ENCODE measurements at places on chromosomes 7 and 10. TPM values are rescaled to one million over a fixed set of nuclear protein-coding genes. Genes with fewer than 3 reads are reported as not detected.

GRCh38 chr7:135817583-135817982 lies 69.0 kb upstream of the FAM180A start:
- no peak for DNase-seq

DNA sequence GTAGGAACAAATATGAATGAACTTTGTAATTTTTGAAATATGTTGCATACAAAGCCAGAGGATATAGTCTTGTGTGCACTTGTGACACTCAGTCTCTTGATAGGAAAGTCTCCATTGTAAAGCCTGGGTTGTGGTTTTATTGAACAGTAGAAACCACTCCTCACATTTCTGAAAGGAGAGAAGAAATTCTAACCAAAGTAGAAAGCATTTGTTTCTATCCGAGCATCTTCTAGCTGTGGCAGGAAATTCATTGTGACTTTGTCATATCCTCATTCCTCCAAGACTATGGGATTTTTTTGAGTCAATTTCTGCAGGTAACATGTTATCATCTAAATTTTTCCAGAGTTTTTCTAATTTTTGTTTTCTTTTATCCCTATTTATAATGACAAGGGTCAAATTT lies 55.5 kb upstream of the NCF1 start:
- no peak for DNase-seq

DNA sequence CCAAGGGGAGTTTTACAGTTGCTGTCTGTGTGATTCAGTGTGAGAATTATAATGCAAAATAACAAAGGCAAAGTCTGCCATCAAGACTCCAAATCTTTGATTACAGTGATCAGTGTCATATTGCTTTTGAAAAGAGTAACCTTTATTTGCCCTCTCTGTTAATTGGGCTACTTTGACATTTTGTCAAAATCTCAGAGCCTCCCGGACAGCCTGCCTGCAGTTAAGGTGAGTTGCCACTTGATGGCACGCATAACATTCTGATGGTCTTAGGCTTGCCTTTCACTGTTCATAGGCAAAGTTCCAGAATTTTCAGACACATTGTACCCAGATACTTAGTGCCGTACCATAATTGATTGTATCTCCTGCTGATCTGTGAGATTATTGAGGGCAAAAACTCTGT lies 253.5 kb downstream of the ABCA13 start:
- DNase-seq, result no peak

GRCh38 chr10:121662945-121663917 lies 65.0 kb upstream of the FGFR2 start:
- DNase-seq, result no peak

DNA sequence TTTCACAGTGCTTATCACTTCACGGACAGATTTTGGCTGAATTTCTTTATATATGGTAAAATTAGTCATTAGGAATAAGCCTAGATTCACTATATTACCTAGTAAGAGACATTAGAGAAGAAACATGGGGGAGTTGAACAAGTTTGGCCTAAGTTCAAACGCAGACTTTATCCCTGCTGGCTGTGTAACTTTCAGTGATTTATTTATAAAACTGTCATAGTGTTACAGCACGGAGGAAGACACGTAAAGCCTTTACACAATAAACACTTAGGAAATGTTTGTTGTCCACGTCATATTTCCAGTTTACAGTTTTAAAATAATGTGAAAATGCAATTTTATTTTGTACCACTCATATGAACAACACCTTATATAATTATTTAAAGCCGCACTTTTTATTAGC lies 661.5 kb downstream of the MAGI2 start:
- DNase-seq, result no peak

DNA sequence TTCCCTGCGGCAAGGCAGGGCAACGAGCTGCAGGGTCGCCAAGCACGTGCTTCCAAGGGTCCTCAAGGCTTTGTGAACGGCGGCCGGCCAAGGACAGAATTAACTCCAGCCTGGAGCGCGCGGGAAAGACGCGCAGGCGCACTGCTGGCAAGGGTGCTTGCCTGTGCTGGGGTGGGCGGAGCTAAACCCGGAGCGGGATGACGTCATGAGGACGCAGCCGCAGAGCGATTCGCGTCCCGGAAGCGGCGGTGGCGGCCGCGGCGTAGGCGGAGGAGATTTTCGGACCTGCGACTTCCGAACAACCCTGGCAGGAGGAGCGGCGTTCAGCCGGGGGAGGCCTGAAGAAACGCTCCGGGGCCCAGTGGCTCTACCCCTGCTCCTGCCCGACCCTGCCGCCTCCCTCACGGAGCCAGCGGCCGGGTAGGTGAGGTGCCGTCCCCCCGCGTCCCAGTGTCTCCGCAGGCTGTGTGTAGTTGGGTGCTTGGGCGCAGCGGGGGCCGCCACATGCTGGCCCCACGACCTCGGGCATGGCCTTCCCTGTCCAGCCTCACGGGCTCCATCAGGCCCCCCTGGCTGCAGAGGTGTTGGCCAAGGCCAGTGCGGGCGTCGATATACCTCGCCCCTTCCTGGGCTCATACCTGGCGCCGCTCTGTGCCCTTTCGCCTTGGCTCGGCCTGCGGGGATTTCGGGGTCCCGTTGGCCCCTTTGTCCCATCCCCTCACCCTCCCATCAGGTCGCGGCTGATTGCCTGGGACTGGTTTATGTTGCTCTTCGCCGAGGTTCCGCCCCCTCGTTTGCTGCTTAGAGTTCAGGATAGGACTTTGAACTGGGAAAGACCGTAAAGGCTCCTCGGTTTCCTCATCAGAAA lies at the start of gene ZFYVE27:
Gene ZFYVE27 (plus strand): TSS at position 227 of the 868 bp plus-strand sequence. CDS start 1,350 bp downstream, outside the sequence.
- DNase-seq, result peak; percentile 97

Gene ARHGAP22
- polyA plus RNA-seq, result not detected

Gene C7orf25
- polyA plus RNA-seq, result 0.39 TPM

Gene ASIC3
- polyA plus RNA-seq, result not detected

Gene MOGAT3
- not detected for polyA plus RNA-seq

All from immature natural killer cell (primary cell).